ENCODE measurements at places on chromosomes 3 and 15.
A peak's percentile ranks its signal among the peaks of the same experiment; 100 is the strongest.

GRCh38 chr3:106302451-106303221, 433.8 kb upstream of the CBLB start:
- no peak for DNase-seq

GRCh38 chr15:81411969-81412633, 38.1 kb upstream of the TMC3 start:
- no peak for DNase-seq

DNA sequence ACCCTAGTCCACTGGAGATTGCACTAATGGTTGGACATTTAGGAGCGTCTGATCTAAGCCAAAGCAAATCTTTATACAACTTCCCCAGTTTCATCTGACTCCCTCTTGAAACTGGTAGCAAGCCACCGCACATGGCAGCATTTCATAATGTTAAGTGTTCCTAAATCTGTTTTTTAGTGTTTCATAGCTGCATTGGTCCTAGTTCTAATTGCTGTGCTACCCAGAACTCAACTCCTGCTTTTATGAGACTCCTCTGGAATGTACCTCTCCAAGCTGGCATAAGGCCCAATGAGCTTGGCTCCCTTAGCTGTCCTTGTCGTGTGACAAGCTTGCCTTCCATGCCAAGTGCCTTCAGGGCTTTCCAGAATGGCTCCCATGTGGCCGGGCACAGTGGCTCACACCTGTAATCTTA, 65.3 kb upstream of the FLNB start:
- DNase-seq: peak; percentile 40

GRCh38 chr15:23538648-23539047, 26.8 kb upstream of the MKRN3 start:
- DNase-seq: no peak

DNA sequence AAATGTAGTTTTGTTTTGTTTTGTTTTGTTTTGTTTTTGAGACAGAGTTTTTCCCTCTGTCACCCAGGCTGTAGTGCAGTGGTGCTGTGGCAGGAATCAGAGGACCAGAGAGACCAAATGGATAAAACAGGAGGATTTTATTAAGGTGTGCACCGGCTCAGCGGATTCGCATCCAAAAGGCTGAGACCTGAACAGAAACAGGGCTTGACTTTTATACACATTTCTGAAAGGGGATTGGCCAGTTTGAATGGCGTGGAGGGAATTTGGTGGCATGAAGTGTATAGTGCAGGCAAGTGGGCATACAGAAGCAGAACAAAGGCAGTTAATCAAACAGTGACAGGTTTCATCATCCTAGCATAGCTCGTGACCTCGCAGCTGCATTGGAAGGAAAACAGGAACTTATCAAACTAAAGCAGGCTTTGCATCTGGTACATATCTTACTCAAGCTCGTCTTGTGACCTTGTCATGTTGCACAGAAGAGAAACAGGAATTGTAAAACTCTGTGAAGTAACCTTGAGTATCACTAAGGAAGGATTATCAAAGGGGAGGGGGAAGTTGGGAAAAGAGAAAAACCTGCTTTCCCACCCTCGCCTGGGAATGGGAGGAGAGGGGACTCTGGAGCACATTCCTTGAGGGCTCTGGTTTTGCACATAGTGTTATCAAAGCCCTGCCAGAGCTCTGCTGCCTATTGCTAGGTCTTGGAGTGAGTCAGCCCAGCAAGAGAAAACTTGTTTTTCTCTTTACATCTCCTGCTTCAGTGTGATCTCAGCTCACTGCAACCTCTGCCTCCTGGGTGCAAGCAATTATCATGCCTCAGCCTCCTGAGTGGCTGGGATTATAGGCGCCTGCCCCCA, 38.5 kb downstream of the C3orf62 start:
- DNase-seq: no peak

DNA sequence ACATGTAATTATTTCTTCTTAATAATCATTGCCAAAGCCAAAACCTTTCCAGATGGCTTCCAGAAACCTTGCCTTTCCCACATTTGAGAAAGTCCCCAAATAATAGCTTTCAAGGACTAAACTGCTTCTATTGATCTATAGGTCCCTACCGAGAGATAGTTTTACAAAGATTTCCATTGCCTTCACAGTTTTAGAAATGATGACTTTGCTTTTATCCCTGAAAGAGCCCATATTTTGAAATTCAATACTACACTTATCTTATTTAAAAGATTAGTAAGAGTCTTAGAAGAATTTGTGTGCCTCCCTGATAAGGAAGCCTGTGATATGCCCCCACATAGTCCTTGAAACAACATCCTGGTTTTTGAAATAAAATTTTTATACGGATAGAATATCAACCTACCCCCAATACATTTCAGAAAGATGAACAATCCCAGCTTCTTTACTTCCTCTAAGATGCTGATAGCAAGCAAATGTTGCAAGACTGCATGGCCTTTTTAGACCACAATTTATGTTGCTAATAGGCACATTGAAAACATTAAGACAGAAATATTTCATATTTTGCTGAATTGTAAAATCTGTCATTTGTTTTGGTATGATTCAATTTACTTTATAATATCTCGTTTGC, 146.3 kb downstream of the TMCO5A start:
- no peak for DNase-seq

All from cerebellum (tissue), 4 donors.